ENCODE measurements at places on chromosomes 5 and 9. TPM values are rescaled to one million over a fixed set of nuclear protein-coding genes. Genes with fewer than 3 reads are reported as not detected.

The PLAC8L1 gene
- 0.11 TPM for polyA plus RNA-seq

The TGFBI gene
- polyA plus RNA-seq = 264 TPM

The ANAPC2 gene
- 16.7 TPM for polyA plus RNA-seq

The GAS1 gene
- 1.4 TPM for polyA plus RNA-seq

The SAPCD2 gene
- 3.9 TPM for polyA plus RNA-seq

The HNRNPH1 gene
- polyA plus RNA-seq = 130 TPM

The PROB1 gene
- 0.03 TPM for polyA plus RNA-seq

The ZDHHC11B gene
- 0.10 TPM for polyA plus RNA-seq

The ENTPD2 gene
- 3.5 TPM for polyA plus RNA-seq

The ARAP3 gene
- 6.0 TPM for polyA plus RNA-seq

The GABRP gene
- 0.35 TPM for polyA plus RNA-seq

The PCDHB13 gene
- polyA plus RNA-seq = 0.16 TPM

The PIP5K1B gene
- not detected for polyA plus RNA-seq

The CARD9 gene
- 0.14 TPM for polyA plus RNA-seq

The MRPS2 gene
- 193 TPM for polyA plus RNA-seq

The AFF4 gene
- polyA plus RNA-seq = 46.4 TPM

The RALGPS1 gene
- 0.39 TPM for polyA plus RNA-seq

The AIF1L gene
- 5.8 TPM for polyA plus RNA-seq

The SLCO6A1 gene
- polyA plus RNA-seq = not detected

The FBP2 gene
- not detected for polyA plus RNA-seq

The SLC1A1 gene
- 0.58 TPM for polyA plus RNA-seq

The TRIM36 gene
- 3.5 TPM for polyA plus RNA-seq

The MEIKIN gene
- polyA plus RNA-seq = not detected

The F12 gene
- polyA plus RNA-seq = 5.4 TPM

The PCDHA4 gene
- not detected for polyA plus RNA-seq

The ZNF462 gene
- 9.1 TPM for polyA plus RNA-seq

The TMEFF1 gene
- 0.32 TPM for polyA plus RNA-seq

The SPINK4 gene
- not detected for polyA plus RNA-seq

The PCDHB7 gene
- polyA plus RNA-seq = 0.01 TPM

The EQTN gene
- not detected for polyA plus RNA-seq

The NR4A3 gene
- polyA plus RNA-seq = 0.03 TPM

The ACER2 gene
- 11.8 TPM for polyA plus RNA-seq

The ADAMTS16 gene
- not detected for polyA plus RNA-seq

The KIAA0825 gene
- polyA plus RNA-seq = 0.36 TPM

The SIGMAR1 gene
- polyA plus RNA-seq = 165 TPM

The KIF12 gene
- polyA plus RNA-seq = 0.99 TPM

The DDX4 gene
- not detected for polyA plus RNA-seq

The SAXO1 gene
- not detected for polyA plus RNA-seq

The CCL27 gene
- not detected for polyA plus RNA-seq

The LECT2 gene
- not detected for polyA plus RNA-seq

The SLC23A1 gene
- not detected for polyA plus RNA-seq

The MAP1B gene
- 4.0 TPM for polyA plus RNA-seq

The C1QTNF2 gene
- 0.28 TPM for polyA plus RNA-seq

The MARCHF11 gene
- not detected for polyA plus RNA-seq

The CANX gene
- polyA plus RNA-seq = 208 TPM

The QSOX2 gene
- polyA plus RNA-seq = 12.3 TPM

The ADGRD2 gene
- 0.10 TPM for polyA plus RNA-seq

The PCDHGA4 gene
- polyA plus RNA-seq = 0.79 TPM

The FOCAD gene
- polyA plus RNA-seq = 20.0 TPM

The CDH9 gene
- polyA plus RNA-seq = not detected

The SLIT3 gene
- polyA plus RNA-seq = 21.7 TPM

The ZNF189 gene
- 2.9 TPM for polyA plus RNA-seq
